ENCODE measurements at places on chromosomes 4 and X. TPM values are rescaled to one million over a fixed set of nuclear protein-coding genes. Genes with fewer than 3 reads are reported as not detected.

DNA sequence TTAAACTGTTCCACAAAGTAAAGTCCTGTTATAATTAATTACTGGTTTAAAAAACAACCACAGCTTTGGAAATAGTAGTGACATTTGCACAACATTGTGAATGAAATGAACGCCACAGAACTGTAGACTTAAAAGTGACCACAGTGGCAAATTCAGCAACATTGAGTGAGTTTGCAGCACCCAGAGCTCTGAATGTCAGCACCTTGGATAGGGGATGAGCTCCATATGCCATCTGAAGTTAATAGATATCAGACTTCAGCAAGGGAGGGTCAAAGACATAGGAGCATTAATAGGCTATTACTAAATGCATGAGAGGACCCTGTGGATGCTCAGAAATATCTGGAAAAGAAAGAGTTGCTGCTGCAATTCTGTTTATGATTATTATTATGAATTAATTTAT, 55.3 kb upstream of the KCNIP4 start:
- DNase-seq = no peak

GRCh38 chr4:54065282-54066087, 1.1 kb upstream of the CHIC2 start:
- DNase-seq = no peak

DNA sequence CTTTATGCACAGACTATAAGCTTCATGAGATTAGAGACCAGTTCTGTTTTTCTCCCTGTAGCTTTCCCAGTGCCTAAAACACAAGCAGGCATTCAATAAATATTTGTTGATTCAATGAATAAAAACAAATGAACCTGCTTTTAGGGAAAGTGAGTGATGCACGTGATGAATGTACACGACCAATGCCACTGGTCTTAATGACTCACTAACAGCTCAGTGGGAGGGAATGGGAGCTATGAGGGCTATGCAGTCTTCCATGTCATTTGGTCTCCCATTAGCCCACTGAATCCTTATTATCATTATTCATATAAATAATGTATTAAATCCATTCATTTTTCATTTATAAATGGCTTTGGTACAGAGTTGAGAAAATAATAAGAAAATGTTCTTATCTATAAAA, 247.4 kb downstream of the FBXO8 start:
- DNase-seq = no peak

DNA sequence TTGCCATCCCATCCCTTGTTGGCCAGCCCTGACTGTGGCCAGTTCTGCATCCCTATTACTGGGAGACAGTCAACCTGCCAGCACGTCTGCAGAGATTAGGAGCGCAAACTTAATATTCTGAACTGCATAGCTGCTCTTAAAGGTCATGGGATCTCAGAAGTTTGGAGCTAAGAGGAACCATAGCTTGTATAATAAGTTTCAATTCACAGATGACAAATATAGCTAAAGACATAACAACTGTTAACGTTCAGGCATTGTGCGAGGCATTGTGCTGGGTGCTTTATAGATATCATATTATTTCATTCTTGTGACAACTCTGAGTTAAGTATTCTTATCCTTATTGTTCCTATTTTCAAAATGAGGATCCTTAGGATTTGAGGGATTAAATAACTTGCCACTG, 3.7 kb downstream of the SCARB2 start:
- no peak for DNase-seq

DNA sequence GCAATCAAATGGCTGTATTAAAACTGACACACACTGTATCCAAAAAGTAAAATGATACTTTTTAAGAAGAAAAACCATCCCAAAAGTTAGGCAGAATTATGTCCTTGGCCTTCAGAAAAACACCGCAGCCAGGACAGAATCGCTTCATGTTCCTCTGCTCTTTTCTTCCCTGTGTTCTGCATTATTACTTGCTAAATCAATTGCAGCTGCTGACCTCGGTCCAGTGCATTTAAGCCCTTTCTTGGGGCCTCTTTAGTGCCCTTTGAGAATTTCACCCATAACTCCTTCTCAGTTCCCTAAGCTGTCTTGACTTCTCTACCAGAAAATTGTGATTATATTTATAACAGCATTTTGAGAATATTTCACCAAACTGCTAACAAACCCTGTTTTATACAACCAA, 696.9 kb downstream of the PCDH7 start:
- no peak for DNase-seq

DNA sequence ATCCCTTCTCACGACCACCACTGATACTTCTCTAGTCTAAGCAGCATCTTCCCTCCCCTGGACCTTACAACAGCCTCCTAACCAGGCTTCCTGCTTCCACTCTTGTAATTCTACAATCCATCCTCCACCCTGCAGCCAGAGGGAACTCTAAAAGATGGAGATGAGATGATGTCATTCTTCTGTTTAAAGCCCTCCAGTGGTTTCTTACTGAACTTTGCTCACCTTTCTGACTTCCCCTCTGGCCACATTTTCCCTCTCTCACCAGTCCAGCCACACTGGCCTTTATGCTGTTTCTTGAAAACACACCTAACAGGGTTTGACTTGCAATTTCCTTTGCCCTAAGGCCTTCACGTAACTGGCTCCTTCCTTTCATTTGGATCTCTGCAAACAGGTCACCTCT, 191.4 kb upstream of the NHS start:
- DNase-seq = no peak

The EDA gene
- total RNA-seq = 2.4 TPM
